Liver (tissue), 10 donors: ENCODE measurements at places on chromosomes 2 and 18.

DNA sequence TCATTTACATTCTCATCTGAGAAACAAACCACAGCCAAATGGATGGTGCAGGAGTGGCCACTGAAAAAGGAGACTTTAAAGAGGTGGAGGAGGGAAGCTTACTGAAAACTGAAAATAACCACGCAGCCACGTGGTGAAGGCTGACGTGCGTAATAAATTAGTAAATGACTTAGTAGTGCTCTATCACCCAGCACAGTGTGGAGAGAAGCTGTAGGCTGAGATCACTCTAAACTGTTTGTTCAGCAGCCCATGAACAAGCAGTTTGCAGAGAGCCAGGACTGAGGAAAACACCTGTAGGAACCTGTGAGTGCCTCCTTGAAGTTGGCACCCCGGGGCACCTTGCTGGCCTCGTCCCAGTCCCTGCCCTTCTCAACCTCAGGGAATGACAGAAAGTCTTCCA is 193.0 kb downstream of the TXNL1 start:
- no peak for DNase-seq

DNA sequence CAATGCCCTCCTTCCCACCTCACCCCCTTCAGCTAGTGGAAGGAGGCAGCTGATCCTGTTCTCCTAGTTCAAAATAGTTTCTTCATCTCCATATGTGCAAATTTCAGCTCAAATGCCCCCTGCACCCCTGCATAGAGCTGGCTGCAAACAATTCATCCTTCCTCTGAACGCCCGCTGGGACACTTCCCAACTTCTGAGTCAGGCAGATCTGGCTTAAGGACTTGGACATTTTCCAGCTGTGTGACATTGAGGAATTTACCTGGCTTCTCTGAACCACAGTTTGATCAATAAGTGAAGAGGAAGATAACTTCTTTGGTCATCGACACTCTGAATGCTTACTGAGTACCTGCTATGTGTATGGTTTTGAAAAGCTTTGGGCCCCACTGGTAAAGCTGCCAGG is 23.5 kb downstream of the PTGR3 start:
- no peak for DNase-seq

GRCh38 chr2:9941196-9941995 is 10.1 kb upstream of the GRHL1 start:
- DNase-seq: no peak

- no peak for DNase-seq
Observed at GRCh38 chr2:203808046-203808750, 59.4 kb upstream of the CTLA4 start.

- no peak for DNase-seq
Observed at GRCh38 chr2:203061346-203061745, 46.7 kb downstream of the NBEAL1 start.

GRCh38 chr18:53735526-53735925 is 488.9 kb downstream of the MBD2 start:
- no peak for DNase-seq

- no peak for DNase-seq
Observed at GRCh38 chr2:187995556-187995955, 296.1 kb upstream of the GULP1 start.

DNA sequence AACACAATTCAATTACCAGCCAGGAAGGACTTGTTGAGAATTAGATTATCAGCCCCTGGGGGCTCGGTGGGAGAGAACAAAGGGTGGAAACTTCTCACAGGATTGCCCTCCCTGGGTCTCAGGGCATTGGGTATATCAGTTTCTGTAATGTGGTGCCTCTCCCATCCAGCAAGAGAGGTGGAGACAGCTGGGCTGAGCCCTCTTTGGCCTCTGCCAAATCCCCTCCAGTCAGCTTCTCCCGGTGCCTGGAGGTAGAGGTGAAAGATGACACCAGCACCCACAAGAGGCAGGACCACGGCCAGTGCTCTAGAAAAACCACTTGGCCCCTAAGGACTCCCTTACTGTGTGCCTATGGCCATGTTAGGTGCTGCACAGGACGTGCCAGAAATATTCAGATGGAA is 179.7 kb downstream of the HAUS1 start:
- no peak for DNase-seq

DNA sequence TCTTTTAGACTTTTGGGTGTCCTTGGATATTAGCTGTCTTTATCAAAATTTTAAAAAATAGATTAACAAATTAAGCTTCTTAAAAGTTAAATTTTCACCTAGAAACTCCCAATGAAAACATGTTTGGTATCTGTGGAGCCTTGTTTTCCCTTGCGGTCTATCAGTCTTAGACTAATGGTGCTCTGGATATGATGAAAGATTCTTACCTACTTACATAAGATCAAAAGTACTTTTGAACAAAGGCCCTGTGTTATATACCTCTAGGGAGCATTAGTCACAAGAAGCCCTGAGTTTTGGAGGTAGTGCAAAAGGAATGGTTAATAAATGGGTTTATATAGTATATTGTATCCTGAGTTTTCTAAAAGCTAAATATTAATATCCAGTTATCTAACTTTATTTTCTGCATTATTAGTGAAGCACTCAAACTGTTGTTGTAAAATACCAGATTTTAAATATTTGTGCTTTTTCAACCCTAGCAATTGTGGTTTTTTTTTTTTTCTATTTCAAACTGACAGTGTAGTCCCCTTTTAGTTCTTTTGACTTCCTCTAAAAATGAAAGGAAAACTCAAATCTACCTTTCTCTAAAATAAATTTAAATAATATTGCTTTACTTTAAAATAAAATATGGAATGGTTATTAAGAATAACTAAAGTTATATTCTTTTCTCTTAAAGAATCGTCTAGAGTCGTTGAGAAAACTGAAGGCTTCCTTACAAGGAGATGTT is 18.1 kb downstream of the NDC80 start:
- no peak for DNase-seq

GRCh38 chr2:19714926-19715325 is 186.9 kb downstream of the TTC32 start:
- no peak for DNase-seq

- no peak for DNase-seq
Observed at GRCh38 chr2:222465746-222466145, 41.4 kb downstream of the SGPP2 start.

GRCh38 chr18:49446481-49446880 is 14.0 kb downstream of the DYM start:
- DNase-seq: no peak

DNA sequence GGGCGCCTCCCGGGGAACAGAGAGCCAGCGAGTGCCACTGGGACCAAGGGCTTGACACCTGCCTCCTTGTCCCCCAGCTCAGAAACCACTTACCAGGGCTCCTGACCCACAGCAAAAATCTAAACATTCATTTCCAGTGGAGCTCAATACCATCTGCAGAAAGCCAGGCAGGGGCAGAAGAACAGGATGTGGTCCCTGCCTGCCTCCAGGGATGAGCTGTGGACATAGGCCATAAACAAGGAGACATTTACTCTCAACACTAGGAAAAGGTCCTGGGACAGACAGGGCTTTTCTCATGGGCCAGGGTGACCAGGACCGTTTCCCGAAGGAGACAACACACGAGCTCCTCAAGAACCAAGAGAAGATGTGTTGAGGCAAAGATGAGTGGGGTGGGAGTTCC is 203.0 kb downstream of the CTIF start:
- no peak for DNase-seq

DNA sequence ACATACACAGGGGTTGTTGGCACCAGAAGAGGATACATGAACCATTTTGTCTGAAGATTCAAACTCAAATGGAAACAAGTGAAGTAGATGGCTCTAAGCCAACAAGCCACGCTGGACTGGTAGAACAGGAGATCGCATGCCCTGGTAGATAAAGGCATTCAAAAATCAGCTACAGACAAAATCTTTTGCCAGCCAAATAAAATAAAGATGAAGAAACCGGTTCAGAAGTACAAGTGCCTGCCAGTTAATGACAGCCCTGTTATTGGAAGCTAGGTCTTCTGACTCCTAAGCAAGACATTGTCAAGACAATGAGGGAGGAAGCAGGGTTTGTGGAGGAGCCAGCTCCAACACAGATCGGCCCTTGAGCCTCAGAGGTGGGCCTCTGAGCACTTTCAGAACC is 52.3 kb downstream of the EHD3 start:
- no peak for DNase-seq

- no peak for DNase-seq
Observed at GRCh38 chr2:20052861-20053281, 1.4 kb upstream of the LAPTM4A start.

DNA sequence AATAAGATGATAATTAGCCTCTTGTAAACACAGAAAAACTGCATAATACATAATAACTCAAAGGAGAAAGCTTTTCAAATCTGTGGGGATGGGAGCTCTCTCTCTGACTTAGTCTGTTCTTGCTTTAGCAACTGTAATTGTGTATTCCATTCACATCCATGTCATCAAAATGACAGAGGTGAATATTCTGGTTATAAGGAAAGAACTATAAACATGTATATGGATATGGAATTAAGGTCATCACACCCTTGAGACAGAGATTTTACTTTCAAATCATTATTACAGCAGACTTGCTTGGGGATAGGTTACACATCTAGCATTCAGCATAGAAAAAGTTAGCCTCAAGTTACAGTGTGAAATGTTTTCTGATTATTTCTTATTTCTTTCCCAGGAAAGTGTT is 497.7 kb downstream of the LRP1B start:
- DNase-seq: no peak

DNA sequence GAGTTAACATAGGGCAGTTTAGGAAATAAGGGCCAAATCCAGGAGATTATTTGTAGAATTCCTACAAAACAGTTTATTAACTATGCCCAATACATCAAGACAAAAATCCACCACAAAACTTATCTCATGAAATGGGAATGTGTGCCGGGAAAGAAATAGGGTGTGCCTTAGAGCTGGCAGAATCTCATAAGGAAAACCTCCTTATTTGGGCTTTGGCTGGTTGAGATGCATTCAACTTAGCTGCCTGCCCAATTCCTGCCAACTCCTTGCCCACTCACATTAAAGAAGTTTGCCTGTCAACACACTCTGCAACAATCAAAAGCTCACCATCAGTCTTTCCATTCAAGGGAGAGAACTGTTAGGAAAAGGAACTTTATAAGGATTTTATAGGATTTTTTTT is 500.6 kb downstream of the SATB2 start:
- DNase-seq: no peak

DNA sequence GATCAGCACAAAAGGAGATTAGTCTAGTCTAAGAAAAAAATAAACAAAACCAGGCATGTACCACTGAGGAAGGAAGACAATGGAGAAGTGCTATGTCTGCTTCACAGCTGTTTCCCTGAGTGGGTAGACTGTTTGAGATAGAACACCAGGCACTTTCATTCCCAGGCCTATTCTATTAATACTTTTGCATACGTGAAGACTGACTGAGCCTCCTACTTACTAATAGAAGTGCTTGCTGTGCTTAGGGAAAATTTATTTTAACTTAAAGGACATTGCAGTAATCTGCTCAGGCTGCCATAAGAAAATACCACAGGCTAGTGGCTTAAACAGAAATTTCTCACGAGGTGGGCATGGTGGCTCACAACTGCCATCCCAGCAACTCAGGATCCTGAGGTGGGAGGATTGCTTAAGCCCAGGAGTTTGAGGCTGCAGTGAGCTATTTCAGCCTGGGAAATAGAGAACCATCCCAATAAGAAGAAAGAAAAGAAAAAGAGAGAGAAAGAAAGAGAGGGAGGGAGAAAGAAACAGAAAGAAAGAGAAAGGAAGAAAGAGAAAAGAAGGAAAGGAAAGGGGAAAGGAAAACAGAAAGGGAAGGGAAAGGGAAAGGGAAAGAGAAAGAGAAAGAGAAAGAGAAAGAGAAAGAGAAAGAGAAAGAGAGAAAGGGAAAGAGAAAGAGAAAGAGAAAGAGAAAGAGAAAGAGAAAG is 33.0 kb downstream of the CMPK2 start:
- DNase-seq: no peak

GRCh38 chr18:26550998-26551694 is 2.8 kb upstream of the KCTD1 start:
- no peak for DNase-seq

- DNase-seq: no peak
Observed at GRCh38 chr2:12126318-12126717, 379.9 kb downstream of the LPIN1 start.

GRCh38 chr2:48440103-48440390 is 89.9 kb upstream of the STON1 start:
- no peak for DNase-seq
